Stimulated activated CD8-positive, alpha-beta memory T cell treated with anti-CD3 and anti-CD28 coated beads, Interleukin-4, amount 100 ng/mL, for 4 hours (primary cell): ENCODE measurements at places on chromosomes 5 and 9.

- DNase-seq: no peak
Measured at GRCh38 chr5:148179234-148179824, 11.0 kb downstream of the SPINK14 start.

GRCh38 chr9:87464110-87464991 is 33.3 kb upstream of the DAPK1 start:
- no peak for DNase-seq

GRCh38 chr5:150254363-150254762 is 35.2 kb downstream of the CAMK2A start:
- no peak for DNase-seq

GRCh38 chr5:83556190-83556589 is 84.6 kb downstream of the VCAN start:
- no peak for DNase-seq

DNA sequence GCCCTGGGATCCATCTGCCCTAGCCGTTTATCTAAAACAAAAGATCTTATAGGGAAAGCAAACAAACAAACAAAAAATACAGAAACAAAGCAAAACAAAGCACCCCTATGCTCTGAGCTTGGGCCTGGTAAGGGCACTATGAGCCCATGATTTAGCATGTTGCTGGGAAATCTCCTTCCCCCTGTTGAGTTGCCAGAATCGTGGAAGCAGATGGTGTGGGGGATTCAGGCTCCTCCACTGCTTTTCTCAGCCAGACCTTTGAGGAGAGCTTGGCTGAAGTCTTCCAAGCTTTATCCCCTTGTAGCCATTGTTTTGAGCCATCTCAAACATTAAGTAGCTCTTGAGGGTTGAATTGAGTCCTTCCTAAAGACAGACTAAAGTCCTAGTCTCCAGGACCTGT is 29.9 kb downstream of the TMC1 start:
- no peak for DNase-seq

- no peak for DNase-seq
Measured at GRCh38 chr5:67971223-67971830, 244.2 kb upstream of the PIK3R1 start.

GRCh38 chr9:130659699-130660248 is 4.6 kb upstream of the PRDM12 start:
- no peak for DNase-seq

- no peak for DNase-seq
Measured at GRCh38 chr5:115815693-115816225, 700 bp downstream of the CDO1 start.
